Liver (tissue), 10 donors: ENCODE measurements at places on chromosomes 3 and 15.

DNA sequence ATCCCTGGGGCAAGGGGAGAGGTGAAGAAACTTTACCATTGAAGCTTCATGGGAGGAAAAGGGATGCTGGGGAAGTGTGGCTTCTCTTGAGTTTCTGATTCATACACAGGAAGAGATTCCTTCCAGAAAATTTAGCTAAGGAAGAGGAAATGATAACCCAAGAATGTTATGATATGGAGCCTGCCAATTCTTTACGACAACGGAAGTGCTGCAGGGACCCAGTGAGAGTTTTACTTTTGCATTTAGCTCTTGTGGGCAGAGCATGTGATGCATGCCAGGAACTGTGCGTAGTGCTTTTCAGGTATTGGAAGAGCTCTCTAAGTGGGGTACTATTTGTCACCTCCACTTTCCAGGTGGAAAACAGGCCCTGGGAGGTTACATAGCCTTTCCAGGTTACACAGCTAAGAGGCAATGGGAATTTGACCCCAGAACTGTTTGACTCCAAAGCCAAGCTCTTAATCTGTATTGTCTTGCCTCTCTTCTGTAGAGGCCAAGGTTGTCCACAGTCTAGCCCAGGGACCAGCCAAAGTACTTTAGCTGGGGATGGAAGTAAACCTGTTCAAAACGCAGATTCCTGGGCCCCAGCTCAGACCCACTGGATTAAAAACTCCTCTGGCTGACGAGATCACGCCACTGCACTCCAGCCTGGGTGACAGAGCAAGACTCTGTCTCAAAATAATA lies 23.0 kb downstream of the CMTM7 start:
- DNase-seq = no peak

GRCh38 chr3:197463279-197463678 lies 92.5 kb downstream of the BDH1 start:
- no peak for DNase-seq

GRCh38 chr3:32349184-32349583 lies 42.5 kb upstream of the CMTM7 start:
- DNase-seq = no peak

GRCh38 chr15:63466378-63467192 lies 37.8 kb upstream of the USP3 start:
- no peak for DNase-seq

GRCh38 chr3:157718800-157719199 lies 215.6 kb upstream of the VEPH1 start:
- DNase-seq = no peak

DNA sequence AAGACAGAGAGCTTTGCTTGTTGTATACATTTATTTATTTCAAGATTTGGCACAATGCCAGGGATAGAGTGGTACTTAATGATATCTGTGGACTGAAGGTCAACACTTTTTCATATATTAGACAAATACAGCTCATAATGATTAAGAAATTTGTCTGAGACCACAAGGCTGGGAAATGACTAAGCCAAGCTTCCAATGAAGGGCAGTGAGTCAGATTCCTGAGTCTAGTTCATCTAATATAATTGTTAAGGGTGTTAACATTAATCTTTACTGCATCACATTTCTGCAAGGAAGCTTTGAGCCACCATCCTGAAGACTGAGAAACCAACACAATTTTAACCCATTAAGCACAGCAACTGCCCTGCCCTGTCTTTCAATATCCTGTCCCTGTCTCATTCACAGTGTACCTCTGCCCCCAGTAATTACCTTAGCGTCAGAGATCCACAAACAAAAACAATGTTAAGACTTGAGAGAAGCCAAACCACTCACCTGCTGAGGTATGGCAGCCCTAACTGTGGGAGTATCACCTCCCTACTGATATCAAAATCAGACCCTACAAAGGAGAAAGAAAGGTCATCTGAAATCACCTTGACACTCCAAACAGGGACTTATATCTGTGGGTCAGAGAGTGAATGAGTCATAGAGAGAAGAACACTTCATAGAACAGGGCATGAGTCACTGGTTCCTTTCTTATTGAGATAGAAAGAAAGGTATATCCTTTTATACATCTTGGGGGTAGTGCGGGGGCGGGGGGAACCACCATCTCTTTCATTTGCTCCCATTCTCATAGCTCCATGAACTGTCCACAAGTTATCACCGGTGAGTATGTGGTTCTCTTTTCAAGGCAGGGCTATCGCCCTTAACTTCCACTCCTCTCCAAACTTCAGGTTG lies 74.7 kb downstream of the MAGI1 start:
- DNase-seq = no peak

DNA sequence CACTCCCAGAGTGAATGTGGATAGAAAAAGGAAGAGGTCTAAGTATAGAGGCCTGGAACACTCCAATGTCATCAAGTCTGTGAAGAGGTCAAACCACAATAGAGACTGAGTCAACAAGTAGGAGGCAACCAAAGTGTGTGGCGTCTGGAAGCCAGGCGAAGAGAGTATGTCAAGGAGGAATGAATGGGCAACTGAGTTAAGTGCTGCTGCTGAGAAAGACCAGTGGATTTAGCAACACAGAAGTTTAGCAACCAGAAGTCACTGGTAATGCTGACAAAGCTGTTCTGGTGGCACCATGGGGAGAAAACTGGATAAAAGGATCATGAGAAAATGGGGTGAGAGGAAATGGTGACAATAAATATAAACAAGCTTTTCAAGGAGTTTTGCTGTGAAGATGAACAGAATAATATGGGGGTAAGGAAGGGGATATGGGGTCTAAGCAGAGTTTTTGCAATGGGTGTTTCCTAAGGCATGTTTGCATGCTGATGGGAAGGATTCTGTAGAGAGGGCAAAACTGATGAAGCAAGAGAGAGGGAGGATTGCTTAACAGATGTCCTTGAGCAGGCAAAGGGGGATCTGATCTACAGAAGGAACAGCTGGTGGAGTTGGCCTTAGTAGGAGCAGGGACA lies 38.4 kb downstream of the PCOLCE2 start:
- DNase-seq = no peak

- no peak for DNase-seq
These were observed 422.2 kb downstream of the GBE1 start for GRCh38 chr3:81339040-81339845.

GRCh38 chr15:51483520-51483919 lies 139.1 kb downstream of the DMXL2 start:
- DNase-seq = no peak

GRCh38 chr3:139301183-139301582 lies 42.6 kb upstream of the MRPS22 start:
- DNase-seq = no peak

DNA sequence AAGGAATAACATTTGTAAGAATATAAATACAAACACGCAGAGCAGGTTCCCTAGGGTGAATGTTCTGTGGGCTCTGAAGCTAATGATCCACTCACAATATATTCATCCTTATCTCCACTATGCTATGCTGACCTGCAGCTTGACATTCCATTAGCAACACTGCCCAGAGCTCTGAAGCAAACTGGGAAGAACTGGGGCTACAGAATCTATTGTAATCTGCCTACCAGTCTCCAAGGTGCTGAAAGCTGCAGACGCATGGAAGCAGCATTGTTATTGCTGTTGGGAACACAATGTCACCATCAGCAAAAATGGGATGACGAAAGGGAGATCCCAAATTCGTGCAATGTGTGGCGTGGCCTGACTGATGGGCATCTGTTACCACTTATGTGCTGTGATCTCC lies 316.7 kb upstream of the RORA start:
- no peak for DNase-seq

- DNase-seq = no peak
These were observed 235.3 kb upstream of the ST8SIA2 start for GRCh38 chr15:92158426-92158825.

DNA sequence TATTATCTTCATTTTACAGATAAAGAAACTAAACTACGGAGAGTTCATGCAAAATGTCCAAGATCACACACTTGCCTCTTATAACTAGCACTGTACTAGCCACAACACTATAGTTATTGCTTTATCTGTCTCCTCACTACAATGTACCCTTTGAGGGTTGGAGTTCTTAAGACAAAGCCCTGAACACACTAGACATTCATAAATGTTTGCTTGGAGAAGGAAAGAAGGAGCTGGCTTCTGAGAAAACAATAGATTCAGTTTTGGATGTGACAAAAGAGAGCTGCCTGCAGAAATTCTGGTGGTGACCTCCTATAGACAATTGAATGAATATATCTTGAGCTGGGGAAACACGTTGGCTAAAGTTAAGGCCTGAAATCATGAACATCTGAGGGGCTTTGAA lies 169.9 kb upstream of the ARHGEF26 start:
- no peak for DNase-seq

- DNase-seq = no peak
These were observed 58.9 kb upstream of the MUC13 start for GRCh38 chr3:124993466-124993865.

- DNase-seq = no peak
These were observed 54.9 kb downstream of the NSUN3 start for GRCh38 chr3:94117729-94118128.

- DNase-seq = no peak
These were observed 27.5 kb upstream of the MEF2A start for GRCh38 chr15:99538261-99538660.

DNA sequence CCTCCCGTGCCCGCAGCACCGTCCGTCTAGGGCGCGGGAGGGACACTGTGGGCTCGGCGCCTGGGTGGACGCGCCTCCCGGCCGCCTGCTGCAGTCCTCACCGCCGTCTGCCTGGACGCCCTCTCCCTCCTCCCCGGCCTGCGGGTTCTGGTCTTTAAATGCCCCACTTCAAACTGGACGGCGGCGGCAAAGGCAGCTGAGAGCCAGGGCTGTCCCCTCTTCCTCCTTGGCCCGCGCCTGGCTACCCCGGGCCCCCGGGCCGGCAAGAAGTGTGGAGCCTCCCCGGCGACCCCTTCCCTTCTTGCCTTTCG lies 426 bp downstream of the CBLB start:
- DNase-seq = no peak

- DNase-seq = no peak
These were observed 93.3 kb downstream of the ADAMTSL3 start for GRCh38 chr15:83747050-83747717.

GRCh38 chr3:10010421-10010877 lies 15.8 kb upstream of the FANCD2 start:
- no peak for DNase-seq

DNA sequence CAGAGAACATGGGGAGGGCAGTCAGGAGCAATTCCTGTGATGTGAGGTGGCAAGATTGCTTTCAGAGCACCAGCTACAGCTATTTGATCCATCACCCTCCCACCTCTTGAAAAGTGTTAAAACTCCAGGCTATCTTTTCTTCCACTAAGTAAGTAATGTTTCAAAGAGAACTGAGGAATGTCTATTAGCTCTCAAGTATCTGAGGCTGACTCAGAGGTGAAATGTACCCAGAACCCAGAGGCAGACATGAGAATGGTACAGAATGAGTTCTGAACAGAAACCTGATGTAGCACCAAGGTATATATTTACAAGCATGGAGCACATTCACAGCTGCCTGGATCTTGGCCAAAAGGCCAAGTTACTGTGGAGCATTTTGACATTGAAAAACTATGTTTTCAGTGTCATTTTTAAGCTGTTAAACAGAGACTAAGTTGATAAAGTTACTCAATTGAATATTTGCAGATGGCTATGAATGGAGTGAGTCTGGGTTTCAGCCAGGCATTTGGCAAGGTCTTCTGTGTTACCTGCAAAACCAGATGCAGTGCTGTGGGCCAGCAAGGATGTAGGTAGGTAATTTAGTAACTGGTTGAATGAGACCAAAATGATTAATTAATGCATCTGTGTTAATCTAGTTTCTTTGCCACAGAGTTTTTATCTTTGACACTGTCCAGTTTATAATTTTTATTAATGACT lies 227.7 kb upstream of the CD96 start:
- no peak for DNase-seq

DNA sequence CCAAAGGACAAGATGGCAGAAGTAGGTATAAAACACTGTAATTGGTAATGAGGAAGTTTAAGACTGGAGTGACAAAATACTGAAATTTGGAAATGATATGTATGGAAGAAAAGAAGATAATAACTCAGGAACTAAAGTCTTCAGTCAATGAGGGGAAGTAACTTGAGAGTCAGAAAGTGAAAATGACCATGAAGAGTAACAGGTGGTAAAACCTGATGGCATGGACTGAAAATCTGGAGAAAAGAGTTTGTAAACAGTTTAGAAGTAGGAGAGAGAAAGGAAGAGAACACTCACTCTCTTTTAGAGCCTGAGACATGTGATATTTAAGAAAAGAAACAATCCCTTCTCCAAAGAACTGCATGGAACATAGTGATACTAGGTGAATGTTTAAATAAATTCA lies 387.9 kb downstream of the PYDC2 start:
- no peak for DNase-seq

- DNase-seq = no peak
These were observed 53.3 kb upstream of the TLE3 start for GRCh38 chr15:70151003-70151402.

DNA sequence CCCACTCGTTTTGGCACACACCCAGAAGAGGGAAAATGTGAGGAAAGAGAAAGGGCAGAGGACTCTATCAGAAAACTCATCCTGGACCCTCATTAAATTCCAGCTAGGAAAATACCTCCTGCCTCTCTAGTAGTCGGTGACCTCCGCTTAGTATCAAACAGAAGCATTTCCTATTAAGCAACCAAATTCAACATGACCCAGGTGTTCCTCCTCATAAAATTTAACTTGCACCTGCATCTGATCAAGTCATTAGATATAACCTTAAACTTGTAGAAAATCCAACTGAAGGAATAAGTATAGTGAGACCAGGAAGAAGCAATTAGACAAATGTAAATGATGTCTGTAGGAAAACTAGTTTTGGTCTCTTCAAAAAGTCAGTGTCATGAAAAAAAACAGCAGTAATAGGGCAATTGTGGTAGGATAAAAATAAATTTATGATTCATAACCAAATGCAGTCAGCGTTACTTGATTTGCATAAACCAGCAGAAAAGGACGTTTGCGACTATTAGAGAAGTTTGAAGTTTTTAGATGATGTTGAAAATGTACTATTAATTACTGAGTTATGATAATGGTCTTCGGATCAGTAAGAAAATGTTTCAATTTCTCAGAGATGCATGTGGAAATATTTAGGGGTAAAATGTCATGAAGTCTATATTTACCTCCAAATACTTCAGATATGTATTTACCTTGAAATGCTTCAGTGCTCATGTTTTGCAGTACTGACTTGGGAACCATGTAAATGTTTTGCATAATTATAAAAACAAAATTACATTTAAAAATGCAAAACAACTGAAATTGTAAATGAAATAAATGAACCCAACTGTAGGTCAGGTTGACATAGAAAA lies 44.6 kb downstream of the LDHAL6B start:
- DNase-seq = no peak

DNA sequence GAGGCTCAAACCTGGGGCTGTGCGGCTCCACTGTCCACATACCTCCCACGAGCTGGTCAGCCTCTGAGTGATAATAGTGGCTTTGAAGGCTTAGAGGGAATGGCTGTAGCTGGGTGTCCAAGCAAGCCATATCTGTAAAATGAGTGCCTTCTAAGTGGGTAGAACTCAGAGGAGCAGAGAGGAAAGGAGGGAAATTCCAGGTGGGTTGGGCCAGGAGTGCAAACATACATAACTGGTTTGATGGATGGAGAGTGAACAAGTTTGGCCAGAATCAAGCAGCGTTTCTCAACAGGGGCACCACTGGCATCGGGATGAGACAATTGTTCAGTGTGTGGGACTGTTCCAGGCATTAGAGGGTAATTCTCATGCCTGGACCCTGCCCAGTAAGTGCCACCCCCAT lies 91.1 kb downstream of the ASB7 start:
- DNase-seq = no peak
